Stimulated activated CD4-positive, alpha-beta T cell treated with anti-CD3 and anti-CD28 coated beads, TNF-alpha, amount 100 ng/mL, for 1 hour (primary cell): ENCODE measurements at places on chromosomes 6 and 20.

DNA sequence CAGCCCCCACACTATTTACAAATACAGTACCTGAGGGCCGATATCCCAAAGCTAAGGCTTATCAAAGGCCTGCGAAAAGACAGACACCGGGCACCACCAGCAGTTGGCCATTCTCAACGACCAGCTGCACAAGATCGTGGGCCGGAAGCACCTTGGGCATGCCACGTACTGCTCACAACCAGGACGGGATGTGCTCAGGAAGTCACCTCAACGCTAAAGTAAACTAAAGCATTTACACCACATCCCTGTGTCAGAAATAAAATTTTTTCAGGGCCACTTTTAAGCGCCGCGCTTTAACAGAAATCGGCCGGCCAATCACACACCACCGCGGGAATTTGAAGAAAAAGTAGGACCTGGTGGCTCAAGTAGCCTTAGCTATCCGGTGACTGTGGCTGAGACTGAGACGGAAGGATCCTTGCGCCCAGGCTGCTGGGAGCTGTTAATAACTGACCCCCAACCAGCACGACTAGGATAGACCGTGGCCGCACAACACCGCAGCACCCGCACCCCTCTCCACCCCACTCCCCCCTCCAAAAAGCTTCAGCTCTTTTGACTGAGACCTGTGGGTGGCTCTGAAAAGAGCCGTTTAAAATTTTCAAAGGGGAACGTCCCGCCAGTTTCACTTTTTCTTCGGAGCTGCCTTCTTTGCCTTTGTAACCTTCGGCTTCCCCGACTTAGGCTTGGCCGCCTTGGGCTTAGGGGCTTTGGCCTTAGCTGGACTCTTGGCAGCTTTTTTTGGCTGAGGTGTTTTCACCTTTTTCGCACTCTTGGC is 131.2 kb upstream of the BTN3A2 start:
- DNase-seq, result no peak

DNA sequence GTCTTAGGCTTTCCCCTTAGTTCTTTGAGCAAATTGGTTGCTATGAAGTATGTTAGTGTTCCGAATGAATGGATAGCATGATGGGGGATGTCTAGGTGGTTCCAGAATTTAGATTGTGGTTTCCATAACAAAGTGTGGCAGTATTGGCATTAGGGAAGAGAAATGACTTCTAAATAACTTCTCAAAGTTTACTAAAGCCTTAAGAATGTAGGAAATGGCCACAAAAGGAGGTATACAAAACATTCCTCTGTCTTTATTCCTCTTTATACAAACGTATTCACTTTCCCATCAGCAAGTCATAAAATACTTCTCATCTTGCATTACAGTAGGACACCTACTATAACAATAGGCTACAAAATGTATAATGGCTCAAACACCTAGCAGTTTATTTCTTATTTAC is 279.6 kb downstream of the ESR1 start:
- no peak for DNase-seq

GRCh38 chr20:33158637-33159385 is 9.1 kb upstream of the BPIFA2 start:
- DNase-seq, result no peak

GRCh38 chr20:43558412-43559146 is at the start of gene SGK2:
Gene SGK2 (plus strand): TSS chr20:43559027. CDS start chr20:43566496, 7,469 bp downstream.
- no peak for DNase-seq

DNA sequence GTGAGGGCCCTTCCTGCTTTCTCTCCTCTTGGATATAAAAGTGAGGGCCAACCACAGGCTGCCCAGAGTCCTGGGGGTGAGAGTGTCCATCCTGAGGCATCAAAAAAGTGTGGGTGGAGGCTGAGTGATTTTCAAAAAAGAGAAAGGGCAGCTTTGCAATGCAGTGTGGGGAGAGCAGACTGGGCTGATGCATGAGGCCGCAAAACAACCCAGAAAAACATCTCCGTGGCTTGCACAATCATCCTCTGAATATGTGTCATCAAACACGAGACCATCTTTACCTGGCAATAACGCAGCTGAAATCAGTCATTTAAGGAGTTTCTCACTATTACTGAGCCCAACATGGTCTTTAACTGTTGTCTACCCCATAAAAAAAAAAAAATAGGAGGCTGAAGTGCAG is 191.2 kb upstream of the SOX4 start:
- no peak for DNase-seq

- DNase-seq, result no peak
Measured at GRCh38 chr6:45327956-45328522, at the start of gene RUNX2. Gene RUNX2 (plus strand): TSS chr6:45328330. CDS start chr6:45328727, 397 bp downstream.

DNA sequence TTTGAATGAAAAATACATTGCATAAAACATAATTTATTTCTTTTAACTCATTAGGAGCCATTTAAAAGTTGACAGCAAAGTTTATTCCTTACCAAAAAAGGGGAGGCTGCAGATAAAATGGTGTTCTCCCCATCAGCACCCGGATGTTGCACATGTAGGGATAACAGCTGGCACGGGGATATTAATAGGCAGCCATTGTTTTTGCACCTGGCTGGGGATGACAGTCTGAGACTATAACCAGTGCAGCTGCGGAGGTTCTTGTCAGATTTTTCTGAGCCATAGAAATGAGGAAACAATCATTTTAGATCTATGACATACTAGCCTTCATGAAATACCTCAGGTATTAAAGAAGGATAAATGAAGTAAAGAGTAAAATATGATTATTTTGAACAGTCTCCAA is 20.1 kb upstream of the HECA start:
- DNase-seq, result no peak

- no peak for DNase-seq
Measured at GRCh38 chr6:26468829-26469228, 11.1 kb downstream of the BTN2A1 start.

DNA sequence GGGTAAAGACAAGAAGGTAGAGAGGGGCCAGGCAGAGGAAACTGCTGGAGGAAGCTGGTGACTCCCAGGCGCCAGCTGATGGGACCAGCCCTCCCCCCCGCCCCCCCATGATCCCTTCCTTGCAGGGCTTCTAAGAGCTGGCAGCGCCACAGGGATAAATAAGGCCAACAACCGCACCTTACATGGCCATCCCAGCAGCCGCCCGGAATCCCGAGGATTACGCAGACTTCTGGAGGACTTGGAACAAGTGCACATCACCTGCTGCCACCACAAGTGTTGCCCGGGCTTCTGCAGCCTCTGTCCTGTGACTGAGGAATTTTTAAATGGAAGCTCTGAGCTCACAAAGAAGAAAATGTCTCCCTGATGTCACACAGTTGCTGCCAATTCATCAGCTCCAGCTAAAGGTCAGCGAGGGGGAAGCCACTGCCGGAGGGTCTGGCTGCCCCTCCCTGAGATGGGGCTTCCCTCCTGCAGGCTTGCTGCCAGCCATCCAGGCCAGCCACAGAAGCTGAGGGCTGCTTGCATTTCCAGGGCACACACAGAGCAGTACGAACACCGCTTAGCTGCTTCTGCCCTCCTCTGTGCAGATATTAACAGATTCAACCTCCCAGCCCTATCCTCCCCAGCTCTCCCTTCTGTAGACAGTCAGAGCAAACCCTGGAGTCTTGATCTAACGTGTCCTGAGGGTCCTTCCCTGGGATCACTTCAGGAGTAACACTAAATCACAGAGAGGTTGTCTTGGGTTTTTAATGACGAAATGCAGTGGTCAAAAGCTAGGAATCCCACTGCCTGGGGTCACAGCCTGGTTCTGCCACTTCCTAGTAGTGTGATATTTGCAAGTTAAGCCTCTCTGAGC is 38.6 kb upstream of the PIM1 start:
- no peak for DNase-seq

DNA sequence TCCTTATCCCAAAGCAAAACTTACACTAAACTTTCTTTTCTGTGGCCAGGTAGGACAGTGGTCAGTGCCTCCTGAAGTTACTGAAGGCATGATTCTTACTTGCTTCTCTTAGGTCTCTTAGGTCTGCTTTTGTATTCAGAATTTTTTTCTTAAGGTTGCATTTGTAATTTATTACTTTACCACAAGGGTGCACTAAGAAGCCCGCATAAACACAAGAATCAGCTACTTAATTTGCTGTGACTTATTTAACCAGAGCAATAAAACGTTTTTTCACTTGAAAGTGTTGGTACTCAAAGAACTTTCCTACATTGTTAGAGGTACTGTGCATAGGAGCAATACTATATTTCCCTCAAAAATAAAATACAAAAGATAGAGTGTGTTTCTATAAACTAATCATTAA is 75.4 kb upstream of the LAMA2 start:
- no peak for DNase-seq

DNA sequence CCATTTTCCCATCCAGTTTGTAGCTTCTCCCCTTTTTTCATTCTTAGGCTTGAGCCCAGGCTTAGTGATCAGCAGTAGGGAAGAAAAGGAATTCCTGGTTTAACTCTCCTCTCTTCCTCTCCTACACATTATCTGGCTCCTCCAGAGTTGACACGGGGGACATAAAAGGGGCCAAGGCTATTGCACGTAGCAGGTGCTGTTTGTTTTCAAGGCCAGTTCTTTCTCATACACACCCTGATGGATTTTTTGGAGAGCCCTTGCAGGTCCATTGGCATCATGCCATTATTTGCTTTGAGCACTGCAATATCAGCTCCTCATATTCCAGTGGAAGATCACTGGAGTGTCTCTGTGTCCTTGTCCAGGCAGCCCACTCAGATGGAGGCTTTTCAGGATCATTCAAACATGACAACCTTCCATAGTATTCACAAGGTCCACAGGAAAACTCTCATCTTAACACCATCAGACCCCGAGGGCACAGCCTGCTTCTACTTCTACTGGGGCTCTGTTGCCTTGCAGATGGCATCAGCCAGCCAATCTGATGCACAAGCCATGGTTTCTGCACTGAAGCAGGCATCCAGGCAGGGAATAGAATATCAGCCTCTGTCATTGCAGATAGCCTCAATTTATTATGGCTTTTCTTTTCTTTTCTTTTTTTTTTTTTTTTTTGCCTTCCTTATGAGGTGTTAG is 18.8 kb downstream of the PLCB4 start:
- no peak for DNase-seq

DNA sequence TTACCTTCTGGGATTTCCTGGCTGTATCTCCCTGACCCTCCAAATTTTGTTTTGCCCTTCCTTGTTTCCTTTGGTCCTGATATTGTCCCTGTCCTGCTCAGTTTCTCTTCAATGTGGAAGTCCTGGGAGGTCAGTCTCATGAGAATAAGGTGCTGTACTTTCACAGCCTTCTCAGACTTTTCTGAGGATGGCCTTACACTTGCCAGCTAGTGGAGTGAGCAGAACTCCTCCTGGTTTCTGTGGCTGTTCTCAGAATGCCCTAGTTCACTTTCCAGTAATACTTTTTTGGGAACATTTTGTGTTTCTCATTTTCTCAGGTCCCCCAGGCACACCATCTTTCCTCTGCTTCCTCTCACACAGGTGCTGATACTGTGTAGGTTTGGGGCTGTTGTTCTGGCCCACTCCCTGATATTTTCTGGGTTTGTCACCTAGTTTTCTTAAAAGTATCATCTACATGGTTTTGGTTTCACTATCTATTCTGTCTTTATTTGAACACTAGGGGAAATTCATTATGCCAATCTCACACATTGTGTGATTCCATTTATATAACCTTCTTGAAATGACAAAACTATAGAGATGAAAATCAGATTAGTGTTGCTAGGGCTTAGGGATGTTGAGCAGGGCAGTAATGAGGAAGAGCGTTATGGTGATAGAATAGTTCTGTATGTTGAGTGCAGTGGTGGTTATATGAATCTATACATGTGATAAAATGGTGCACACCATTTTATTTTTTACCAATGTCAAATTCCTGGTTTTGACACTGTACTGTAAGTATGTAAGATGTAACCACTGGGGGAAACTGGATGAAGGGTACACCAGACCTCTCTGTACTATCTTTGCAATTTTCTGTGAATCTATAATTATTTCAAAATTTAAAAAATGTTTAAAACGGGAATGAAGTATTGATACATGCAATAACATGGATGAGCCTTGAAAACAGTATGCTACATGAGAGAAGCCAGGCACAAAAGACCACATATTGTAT is 27.2 kb upstream of the BRPF3 start:
- no peak for DNase-seq

DNA sequence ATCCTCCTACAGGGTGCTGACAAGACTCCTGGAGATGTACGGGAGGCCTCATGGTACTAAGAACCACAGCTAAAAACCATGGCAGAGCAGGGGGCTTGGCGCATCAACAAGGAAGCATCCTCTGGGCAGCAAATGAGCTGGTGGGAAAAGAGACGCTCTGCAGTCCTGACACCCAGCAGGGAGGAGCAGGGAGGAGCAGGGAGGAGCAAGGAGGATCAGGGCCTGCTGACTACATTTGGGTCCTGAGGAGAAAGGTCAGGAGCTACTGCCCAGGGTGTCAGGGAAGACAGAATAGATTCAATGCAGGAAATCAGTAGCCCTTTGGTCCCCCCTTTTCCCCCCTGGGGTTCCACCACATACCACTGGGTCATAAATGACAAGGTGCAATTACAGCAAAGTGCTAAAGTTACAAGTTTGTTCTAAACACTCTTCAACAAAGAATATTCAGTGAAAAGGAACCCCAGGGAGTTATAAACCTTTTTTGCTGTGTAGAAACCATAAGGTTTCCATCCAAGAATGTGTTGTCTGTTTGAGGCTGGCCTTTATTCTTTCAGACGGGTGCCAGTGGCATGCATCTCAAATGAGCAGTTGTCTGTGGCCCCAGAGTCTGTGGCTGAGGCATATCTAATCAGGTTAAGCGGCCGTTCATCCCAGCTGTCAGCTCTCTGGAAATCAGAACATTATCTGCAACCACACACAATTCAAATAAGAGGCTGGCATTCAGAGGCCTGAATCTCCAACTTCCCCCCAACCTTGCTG is 325.0 kb downstream of the CDC5L start:
- no peak for DNase-seq

DNA sequence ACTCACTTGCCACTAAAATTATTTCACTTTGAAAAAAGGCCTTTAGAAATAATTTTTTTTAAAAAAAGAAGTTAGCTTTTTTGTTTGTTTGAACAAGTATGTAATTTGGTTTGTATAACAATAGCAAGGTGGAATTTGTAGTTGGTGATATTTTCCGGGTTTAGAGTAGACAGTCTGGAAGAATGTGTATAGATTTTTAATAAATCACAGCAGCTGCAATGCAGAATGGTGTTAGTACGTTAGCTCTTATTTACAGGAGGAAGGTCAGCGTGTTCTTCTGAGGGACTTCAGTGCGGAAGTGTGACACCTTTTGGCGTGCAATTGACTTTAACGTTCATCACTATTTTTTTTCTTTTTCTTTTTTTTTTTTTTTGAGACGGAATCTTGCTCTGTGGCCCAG is 115.4 kb downstream of the PLEKHG1 start:
- no peak for DNase-seq

- DNase-seq, result no peak
Measured at GRCh38 chr6:91573826-91574416, 987.0 kb upstream of the MAP3K7 start.

DNA sequence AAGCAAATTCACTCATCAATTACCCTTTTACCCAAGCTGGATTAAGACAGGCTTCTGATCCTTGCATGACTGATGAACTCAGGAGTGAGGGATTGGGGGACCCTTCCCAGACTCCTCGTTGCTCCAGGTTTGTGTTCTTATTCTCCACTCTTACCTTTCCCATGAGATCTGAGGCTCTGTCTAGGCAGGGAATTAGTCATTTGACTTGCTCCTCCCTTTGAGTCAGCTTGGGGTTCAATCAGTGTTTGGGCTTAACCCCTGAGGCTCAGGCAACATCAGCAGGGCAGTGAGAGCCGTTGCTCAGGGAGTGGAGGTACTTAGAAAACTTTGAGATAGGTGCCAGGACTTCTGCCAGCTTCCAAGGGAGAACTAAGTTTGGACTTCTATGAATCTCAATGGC is 20.7 kb upstream of the TOX2 start:
- DNase-seq, result no peak
